ENCODE measurements at places on chromosomes 6 and 20.

DNA sequence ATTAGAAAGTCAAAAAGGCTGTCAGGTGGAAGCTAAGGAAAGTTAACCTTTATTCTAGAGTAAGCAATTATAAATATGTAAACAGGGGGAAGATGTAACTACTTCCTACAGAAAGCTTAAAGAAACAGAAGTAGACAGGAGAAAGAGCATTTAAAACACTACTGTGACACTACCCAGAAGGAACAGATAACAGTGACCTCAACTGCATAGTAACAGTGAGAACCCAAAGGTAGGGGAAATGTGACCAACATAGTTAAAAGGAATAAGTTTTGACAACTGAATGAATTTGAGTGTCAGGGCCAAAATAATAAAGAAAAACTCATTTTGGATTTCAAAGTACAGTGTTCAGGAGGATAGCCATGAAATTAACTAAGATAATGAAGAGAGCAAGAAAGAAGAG lies 43.5 kb downstream of the IBTK start:
- no peak for DNase-seq

GRCh38 chr6:169780571-169781091 lies 29.2 kb downstream of the ERMARD start:
- DNase-seq, result no peak

DNA sequence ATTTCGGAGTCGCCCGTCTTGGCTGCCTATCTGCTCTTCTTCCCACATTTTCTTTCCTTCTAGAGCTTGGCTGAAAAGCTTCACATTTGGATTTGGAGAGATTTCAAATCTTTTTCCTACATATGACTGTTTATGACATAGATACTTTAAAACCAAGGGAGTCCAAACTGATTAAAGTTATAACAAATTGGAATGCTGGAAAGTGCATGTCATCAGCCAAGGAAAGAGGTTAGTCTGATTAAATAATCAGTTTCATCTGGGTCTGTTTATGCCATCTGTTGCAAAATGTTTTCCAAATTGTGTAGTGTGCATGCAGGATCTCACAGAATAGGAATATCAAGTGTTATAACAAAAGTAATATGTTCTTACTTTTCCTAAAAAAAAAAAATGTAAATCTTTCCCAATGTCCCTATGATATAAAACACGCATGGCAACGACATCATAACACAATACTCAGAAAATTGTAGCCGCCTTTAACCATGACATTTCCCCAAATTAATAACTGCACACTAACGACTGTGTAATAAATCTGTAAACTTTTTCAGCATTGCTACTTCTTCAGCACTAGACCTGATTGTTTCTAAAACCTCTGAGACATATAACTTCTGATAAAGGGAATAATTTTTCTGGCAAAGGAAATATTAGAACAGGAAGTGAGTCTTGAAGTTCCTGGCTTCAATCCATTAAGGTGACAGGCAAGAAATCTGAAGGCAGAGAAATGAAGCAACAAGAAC lies 230.2 kb upstream of the FOXQ1 start:
- no peak for DNase-seq

DNA sequence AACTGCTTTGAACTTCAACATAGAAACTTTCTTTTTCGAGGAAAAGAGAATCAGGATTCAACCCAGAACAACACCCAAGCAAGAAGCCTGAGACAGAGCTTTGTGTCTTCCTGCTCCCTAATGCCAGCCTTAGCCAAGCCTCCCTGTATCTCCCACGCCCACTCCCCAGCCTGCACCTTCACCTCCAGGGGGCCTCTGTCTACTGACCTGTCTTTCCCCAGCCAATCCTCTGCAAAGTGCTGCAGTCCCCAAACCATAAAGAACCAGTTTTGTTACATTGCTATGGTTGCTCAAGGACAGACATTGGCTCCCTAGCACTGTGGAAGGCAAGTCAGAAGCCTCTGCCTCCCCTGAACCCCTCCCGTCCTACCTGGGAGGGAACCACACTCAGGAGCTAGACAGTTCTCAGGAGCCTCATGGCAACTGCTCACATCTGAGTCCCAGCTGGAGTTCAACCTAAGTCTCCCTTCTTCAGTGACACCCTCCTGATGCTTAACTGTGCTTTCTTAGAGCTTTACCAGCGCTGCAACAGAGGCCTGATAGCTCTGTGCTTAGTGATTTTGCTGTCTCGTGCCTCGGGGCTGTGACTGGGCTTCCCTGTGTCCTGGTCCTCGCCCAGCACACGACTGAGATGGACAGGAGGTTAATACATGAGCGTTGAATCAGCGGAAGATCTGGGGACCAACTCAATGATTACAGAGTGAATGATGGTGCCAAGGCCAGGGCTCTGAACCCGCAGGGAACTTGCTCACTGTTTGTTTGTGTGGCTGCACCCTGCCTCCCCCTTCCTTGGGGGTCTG lies 101.5 kb upstream of the DUSP22 start:
- peak; percentile 48 for DNase-seq

- no peak for DNase-seq
Observed at GRCh38 chr6:136201732-136202131, 48.4 kb downstream of the MTFR2 start.

GRCh38 chr6:99349171-99350141 lies at the start of gene FAXC:
FAXC (minus strand) TSS chr6:99349674; CDS start chr6:99349372, 302 bp downstream.
- DNase-seq, result peak; percentile 32

GRCh38 chr6:37162740-37163139 lies 7.2 kb upstream of the PIM1 start:
- DNase-seq, result no peak

GRCh38 chr20:8640461-8640860 lies 428.4 kb upstream of the PLCB4 start:
- DNase-seq, result no peak

DNA sequence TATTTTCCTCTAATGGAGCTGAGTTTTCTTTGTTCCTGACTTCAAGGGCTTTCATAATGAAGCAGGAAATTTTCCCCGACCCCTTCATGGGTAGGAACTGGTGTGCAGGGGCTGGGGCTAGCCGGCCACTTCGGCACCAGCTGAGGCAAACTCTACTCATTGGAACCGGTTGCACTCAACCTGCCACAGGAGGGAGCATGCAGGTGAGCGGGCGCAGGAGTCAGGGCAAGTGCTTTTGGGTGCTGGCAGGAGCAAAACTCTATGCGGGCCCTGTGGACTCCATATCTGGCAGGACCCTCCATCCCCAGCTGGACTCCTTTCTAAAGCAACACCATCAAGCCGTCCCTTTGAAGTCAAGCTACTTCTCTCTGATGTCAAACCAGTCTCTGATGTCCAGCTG lies 244.2 kb downstream of the EPM2A start:
- DNase-seq, result no peak

DNA sequence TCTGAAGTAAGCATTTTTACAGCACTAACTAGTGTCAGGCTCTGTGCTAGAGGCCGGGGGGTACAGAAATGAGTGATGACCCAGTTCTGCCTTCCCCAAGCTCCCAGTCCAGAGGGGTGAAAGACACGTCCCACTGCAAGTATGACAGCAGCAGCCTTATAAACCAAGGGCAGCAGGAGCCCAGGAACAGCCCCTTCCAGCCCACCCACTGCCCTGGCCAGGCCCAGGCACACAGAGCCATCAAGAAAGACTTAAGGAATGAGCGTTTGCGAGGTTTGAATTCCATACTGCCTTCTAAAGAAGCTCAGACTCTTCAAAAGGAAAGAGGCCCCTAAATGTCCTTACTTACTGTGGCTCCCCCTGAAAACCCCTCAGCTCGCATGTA lies 10.0 kb downstream of the TRERF1 start:
- DNase-seq, result no peak

DNA sequence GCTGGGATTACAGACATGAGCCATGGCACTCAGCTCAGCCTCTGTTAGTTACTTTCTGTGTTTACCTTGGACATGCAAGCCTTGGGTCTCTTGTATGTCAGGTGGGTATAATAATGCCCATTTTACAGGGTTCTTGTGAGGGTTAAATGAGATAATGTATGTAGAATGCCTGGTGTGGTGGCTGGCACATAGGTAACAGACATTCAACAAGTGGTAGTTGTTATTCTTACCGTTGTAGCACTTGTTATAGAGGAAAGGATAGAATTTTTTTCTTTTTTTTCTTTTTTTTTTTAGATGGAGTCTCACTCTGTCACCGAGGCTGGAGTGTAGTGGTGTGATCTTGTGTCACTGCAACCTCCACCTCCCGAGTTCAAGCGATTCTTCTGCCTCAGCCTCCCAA lies 8.0 kb upstream of the KIF13A start:
- DNase-seq, result no peak

GRCh38 chr6:135215160-135215559 lies 34.1 kb downstream of the MYB start:
- DNase-seq, result no peak
